ENCODE measurements at places on chromosomes 16 and 17. TPM values are rescaled to one million over a fixed set of nuclear protein-coding genes. Genes with fewer than 3 reads are reported as not detected.

The OSGIN1 gene
- 8.5 TPM for total RNA-seq

The RNF227 gene
- total RNA-seq: 4.2 TPM

The KRTAP4-5 gene
- not detected for total RNA-seq

The CETP gene
- 0.23 TPM for total RNA-seq

The SCGB1C2 gene
- not detected for total RNA-seq

The ABCC12 gene
- not detected for total RNA-seq

The RASD1 gene
- total RNA-seq: 2.6 TPM

The LYZL6 gene
- not detected for total RNA-seq

The RAP1GAP2 gene
- 14.1 TPM for total RNA-seq

The KRTAP4-6 gene
- not detected for total RNA-seq

The TBC1D3K gene
- total RNA-seq: not detected

DNA sequence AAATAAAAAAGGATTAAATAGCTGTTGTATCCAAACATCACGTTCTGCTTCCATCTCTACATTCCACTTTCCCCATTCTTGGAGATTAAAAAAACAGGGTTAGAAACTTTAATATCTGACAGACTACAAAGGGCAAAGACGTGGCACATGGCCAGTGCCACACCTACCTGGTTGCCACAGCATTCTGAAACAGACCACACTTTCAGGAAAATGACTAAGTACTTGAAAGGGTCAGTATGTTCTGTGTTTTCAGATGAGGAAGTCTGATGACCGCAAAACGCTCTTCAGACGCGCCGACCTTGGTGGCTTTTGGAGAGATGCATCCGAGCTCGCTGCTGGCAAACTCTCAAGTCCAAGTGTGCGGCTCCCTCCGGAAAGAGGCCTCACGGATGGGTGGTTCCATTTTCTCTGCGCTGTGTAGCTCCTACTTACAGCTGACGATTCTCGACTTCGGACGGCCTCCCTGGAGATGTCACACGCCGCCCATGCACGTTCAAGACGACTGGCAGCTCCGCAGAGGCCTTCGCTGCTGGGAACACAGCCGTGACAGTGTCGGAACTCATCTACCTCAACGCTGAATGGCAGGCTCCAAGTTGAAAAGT lies 15.5 kb downstream of the MAP1LC3B start:
- peak; percentile 73 for DNase-seq

GRCh38 chr16:3804426-3805016 lies 76.0 kb downstream of the CREBBP start:
- no peak for DNase-seq

GRCh38 chr17:61368832-61369450 lies 30.7 kb upstream of the TBX2 start:
- DNase-seq: no peak

DNA sequence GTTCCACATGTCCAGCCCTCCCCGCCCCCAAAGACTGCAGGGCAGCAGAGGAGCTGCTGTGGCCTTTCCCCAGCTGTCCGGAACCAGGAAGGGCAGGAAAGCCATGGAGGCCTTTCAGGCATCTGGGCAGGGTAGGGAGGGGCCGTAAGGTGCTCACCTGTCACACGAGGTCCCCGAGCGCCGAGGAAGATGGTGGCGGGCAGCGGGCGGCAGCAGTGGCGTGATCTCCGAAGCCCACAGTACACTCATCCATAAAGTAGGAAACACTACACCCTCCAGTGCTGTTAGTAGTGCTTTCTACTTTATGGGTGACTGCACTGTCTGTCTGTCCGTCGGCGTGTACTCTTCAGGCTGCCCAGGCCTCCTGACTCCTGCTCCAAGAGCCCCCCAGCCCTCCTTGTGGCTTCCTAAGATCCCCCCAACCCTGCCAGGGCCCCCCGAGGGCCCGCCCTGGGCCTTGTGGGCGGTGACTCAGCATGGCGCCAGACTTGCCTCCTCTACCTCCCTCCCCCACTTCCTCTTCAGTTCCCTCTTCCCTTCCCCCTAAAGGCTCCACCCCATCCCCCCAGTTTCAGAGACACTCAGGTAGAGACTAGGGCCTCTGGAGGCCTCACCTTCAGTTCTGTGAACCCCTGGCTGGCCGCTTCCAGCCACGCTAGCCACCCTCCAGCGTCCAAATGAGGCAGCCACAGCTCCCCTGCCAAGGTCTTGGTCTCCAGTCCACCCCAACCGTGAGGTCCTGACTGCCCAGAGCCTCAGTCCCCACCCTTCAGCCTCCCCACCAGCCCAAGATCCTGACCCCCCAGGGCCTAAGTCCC lies 2.6 kb upstream of the TSPOAP1 start:
- DNase-seq: no peak

- no peak for DNase-seq
These were observed 4.2 kb downstream of the CSNK1D start for GRCh38 chr17:82269138-82269881.

DNA sequence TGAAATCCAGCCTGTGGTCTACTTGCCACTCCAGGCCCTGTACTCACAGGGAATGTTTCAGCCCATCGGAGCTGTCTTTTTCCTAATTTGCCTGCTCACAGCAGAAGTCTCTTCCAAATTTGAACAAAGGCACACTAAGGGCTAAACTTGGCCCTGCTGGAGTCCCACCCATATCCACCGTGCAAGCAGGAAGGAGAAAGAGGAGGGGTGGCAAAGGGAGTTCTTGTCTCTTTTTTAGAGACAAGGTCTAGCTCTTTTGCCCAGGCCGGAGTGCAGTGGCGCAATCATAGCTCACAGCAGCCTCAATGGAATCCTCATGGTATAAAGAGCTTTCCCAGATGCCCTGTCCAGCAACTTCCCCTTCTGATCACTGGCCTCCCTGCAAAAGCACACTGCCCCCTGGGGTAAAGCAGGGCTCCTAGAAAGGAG lies 2.7 kb upstream of the PRM1 start:
- DNase-seq: no peak

- DNase-seq: no peak
These were observed 56.1 kb upstream of the MED13 start for GRCh38 chr17:62121025-62121730.

- no peak for DNase-seq
These were observed 2.4 kb downstream of the CRLF3 start for GRCh38 chr17:30821871-30822723.

DNA sequence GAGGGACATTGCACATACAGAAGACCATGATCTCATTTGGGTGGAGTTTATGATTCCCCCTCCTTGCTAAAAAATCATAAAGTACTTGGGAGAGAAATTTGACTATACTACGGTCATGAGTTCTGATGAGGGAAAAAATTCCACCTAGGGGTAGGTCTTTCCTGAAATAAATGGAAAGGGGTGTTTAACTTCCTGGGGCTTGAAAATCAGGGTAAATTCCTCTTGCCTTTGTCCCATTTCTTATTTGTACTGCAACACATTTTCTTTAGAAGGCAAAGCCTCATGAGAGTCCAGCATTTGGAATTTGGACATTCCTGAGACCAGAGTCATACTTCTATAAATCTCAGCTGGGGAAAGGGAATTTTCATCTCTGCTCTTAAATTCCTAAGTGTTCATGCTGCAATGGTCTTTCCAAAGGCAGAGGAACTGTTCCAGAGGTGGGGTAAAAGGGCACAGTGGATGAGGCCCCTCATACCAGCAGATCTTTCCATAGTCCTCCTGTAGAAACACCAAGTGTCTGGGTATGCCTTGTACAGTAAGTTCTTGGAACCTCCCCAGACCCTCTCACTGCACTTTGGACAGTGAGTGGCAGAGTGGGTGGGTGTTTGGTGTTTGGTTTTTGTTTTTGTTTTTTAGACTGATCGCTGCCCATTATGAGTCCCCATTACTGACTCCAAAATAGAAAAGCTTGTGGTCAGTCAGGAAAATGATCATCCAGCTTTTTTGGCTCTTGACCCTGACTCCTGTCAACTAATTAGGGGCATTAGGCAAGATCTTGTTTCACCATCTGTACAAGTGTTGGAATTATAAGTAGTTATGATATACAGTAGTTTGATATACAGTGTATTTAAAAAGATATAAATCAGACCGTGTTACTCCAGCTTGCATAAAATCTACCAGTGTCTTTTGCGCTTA lies 6.0 kb downstream of the LYRM1 start:
- no peak for DNase-seq

DNA sequence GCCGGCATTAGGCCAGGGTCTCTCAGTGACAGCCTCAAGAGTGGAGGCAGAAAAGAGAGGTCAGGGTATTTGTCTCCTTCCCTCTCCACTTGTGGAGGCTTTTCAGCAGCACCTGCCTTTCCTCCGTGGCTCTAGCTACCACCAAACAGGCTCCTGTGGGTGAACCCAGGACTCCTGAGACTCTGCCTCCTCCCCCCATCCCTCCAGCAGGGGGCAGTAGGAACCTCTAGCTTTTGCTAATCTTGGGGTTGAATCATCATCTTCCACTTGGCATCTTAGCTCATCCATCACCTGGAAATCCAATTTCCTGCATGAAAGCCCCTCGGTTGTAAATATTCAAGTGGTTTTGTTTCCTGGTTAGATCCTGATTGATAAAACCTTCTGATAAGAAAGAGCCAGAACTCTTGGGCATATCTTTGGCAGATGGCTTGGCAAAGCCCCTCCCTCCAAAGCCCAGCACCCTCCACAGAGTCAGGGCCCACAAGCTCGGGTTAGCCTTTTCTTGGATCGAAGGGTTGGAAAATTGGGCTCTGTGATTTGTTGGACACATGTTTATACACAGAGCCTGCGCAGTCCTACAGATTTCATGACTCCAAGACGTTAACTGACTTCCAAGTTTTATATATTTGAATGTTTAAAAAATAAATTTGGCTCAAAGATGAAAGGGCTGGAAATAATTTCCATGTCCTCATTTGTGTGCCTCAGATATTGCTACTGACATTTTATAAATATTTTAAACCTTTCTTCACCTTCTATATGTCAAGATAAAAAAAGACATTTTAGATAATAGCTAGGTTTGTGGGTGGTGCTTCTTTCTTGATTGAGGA lies 322.1 kb downstream of the MAP2K4 start:
- DNase-seq: no peak

- DNase-seq: no peak
These were observed 36.4 kb downstream of the HEATR3 start for GRCh38 chr16:50102051-50102746.

- DNase-seq: no peak
These were observed 50.1 kb downstream of the HNF1B start for GRCh38 chr17:37694734-37695133.

DNA sequence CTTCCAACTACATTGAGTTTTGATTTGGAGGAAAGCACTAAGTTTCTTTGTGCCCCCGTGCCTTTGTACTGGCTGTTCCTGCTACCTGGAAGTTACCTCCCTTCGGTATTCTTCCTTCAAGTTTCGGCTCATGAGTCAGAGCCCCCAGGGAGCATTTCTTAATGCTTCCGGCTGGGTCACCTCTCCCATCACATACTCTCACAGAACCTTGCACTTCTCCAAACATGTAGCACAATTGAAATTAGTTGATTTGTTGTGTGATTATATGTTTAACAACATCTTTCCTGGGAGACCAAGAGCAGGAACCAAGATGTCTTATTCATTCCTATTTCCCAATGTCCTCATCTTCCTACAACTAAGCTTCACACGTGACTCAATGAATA lies 158.6 kb upstream of the CDH5 start:
- DNase-seq: no peak

GRCh38 chr17:57308543-57309186 lies 52.3 kb downstream of the MSI2 start:
- no peak for DNase-seq

GRCh38 chr16:53899431-53899830 lies 195.5 kb downstream of the FTO start:
- DNase-seq: no peak

- DNase-seq: no peak
These were observed 53.7 kb upstream of the C17orf78 start for GRCh38 chr17:37322106-37322505.

- DNase-seq: no peak
These were observed 7.0 kb upstream of the ARHGAP23 start for GRCh38 chr17:38421171-38421841.

GRCh38 chr16:29909391-29909790 lies 9.1 kb downstream of the ASPHD1 start:
- no peak for DNase-seq

DNA sequence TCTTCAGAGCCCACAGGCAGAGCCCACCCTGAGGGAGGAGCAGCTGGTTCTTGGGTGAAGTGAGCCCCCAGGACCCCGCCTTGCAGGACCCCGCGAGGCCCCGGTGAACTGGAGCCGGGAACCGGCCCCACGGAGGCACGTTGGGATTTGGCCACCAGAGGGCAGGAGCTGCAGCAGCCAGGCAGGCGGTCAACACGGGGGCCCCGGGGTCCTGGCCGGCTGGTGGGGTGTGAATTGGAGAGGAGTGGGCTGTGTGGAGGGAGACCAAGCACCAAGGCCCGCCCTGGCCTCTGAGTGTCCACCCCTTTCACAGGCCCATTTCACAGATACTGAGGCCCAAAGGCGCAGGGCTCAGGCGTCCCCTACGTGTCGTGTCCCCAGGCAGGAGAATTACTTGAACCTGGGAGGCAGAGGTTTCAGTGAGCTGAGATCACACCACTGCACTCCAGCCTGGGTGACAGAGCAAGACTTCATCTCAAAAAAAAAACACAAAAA lies 2.2 kb downstream of the DPEP1 start:
- no peak for DNase-seq

- no peak for DNase-seq
These were observed 135.7 kb upstream of the HS3ST2 start for GRCh38 chr16:22678311-22678710.

DNA sequence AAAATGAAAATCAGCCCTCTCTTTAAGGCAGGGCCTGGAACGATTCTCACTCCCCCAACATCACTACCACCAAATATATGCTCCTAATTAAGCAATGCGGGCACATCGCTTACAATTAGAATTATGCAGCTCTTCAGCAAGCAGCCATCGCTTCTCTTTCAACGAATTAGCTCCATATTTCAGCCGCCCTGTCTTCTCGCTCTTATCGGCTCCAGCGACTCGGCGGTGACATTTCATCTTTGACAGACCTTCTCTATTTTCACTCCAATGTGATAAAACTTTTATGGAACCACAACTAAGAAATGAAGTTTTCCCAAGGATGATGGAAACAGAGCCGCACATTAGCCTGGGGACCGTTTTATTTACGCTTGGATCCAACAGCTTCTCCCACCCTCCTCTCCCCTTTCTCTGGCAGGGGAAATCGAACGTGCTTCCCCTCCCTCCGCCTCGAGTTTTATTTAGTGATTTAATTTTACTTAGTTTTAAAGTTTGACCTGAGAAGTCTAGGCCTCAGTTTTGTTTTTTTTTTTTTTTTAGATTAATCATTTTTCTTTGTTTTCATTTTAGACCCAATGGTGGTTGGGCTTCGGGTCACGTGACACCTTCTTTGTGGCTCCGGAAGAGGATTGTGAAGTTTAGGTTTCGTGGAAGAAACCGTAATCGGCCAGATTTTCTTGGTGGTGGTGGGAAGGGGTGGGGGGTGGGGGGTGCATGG lies 3.1 kb upstream of the HOXB2 start:
- DNase-seq: no peak

DNA sequence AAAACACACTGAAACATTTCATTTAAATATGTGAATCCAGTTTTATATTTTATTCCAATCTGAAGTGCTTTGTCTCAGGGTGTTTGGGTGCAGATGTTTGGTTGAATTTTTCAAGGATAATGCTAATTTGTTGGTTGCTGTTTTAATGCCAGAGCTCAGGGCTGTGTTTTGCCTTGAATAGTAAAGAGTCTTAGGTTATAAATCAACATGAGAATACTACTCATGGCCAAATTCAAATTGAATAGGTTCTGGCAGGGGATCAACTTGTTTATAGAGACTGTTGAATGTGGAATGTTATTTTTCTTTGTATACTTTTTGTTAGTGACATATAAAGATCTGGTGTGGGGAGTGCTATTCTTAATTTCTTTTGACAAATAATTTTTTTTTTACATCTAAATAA lies 18.8 kb downstream of the TOM1L1 start:
- DNase-seq: no peak

GRCh38 chr17:45146890-45147580 lies 1.2 kb upstream of the HEXIM1 start:
- DNase-seq: peak; percentile 74
